Activated CD8-positive, alpha-beta memory T cell treated with anti-CD3 and anti-CD28 coated beads, Interleukin-2, amount 10 ng/mL, durations not matched to agents 7 days and 5 days (primary cell): ENCODE measurements at places on chromosomes 6 and 20. TPM values are rescaled to one million over a fixed set of nuclear protein-coding genes. Genes with fewer than 3 reads are reported as not detected.

GRCh38 chr20:33875055-33875454 lies 63.9 kb downstream of the CHMP4B start:
- H3K36me3 ChIP-seq: no peaks in the 10 kb centered on the region
- H3K27ac ChIP-seq: no peak overlapping the region
- DNase-seq: no peak

DNA sequence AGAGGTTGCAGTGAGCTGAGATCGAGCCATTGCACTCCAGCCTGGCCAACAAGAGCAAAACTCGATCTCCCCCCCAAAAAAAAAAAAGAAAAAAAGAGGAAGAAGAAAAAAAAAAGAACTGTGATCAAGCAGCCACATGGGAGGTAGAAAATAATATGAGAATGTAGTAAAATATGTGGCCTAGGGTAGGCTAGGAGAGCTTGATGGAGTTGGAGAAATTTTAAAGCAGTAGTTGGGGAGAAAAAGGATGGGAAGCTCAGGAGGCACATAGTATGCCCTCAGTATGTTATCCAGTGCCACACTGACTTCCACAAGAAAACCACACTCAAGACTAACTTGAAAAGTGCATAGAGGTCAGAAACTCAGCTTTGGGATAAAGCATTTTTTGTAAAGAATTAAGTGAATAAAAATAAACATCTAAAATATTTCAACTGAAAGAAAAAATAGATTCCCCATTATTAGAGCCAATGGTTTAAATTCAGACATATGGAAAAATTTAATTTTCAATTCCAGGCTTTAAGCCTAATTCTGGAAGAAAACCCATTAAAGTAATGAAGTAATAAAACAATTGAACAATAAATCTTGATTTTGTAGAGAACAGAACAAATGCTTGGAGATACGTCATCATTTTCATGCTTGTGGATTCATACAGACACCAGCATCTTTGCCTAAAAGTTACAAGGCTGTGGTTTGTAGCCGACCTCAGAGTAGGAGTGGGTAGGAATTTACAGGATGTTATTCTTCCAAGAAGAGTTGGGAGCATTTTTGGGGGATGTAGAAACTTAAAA lies 34.7 kb downstream of the PLEKHG1 start:
- H3K4me3 ChIP-seq: peak overlapping the region; percentile 71
- H3K4me1 ChIP-seq: peaks cover 46% of the 10 kb centered on the region
- no peaks in the 10 kb centered on the region for H3K36me3 ChIP-seq
- H3K27ac ChIP-seq: peak overlapping the region; percentile 79
- DNase-seq: no peak

DNA sequence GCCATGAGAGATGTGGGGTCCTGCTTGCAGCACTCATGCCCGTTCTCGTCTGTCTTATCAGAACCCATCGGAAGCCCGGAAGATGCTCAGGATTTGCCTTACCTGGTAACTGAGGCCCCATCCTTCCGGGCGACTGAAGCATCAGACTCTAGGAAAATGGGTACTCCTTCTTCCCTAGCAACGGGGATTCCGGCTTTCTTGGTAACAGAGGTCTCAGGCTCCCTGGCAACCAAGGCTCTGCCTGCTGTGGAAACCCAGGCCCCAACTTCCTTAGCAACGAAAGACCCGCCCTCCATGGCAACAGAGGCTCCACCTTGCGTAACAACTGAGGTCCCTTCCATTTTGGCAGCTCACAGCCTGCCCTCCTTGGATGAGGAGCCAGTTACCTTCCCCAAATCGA lies 8.3 kb downstream of the PI16 start:
- no peak overlapping the region for H3K4me3 ChIP-seq
- peaks cover 9% of the 10 kb centered on the region for H3K36me3 ChIP-seq
- DNase-seq: peak; percentile 87
- H3K27ac ChIP-seq: peak overlapping the region; percentile 58
- H3K4me1 ChIP-seq: peaks cover 47% of the 10 kb centered on the region
- H3K27me3 ChIP-seq: no peaks in the 10 kb centered on the region

GRCh38 chr20:15923030-15923776 lies 650.0 kb downstream of the KIF16B start:
- H3K27ac ChIP-seq: no peak overlapping the region
- no peak for DNase-seq
- no peaks in the 10 kb centered on the region for H3K36me3 ChIP-seq
- no peaks in the 10 kb centered on the region for H3K27me3 ChIP-seq
- no peak overlapping the region for H3K4me3 ChIP-seq
- H3K4me1 ChIP-seq: no peaks in the 10 kb centered on the region

C6orf15 gene
- total RNA-seq: not detected

PROKR2 gene
- total RNA-seq: not detected

EDN3 gene
- not detected for total RNA-seq

PM20D2 gene
- 13.1 TPM for total RNA-seq

SNAP25 gene
- not detected for total RNA-seq
